Stimulated activated CD8-positive, alpha-beta memory T cell treated with anti-CD3 and anti-CD28 coated beads, Interleukin-12 subunit alpha, Interleukin-12 subunit beta, amount 100 ng/mL, for 4 hours (primary cell): ENCODE measurements at places on chromosomes 3 and 15.

DNA sequence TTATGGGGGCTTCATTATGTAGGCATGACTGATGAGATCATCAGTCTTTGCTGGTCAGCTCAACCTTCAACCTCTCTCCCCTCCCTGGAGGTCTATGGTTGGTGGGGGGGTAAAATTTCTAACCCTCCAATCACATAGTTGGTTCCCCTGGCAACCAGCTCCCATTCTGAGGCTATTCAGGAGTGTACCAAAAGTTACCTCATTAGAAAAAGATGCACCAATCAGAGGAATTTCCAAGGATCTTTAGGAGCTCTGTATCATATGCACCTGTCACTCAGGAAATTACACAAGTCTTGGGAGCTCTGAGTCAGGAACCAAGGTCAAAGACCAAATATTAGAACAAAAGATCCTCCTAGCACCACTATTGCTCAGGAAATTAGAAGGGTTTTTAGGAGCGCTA, 21.4 kb upstream of the LEO1 start:
- DNase-seq: no peak

DNA sequence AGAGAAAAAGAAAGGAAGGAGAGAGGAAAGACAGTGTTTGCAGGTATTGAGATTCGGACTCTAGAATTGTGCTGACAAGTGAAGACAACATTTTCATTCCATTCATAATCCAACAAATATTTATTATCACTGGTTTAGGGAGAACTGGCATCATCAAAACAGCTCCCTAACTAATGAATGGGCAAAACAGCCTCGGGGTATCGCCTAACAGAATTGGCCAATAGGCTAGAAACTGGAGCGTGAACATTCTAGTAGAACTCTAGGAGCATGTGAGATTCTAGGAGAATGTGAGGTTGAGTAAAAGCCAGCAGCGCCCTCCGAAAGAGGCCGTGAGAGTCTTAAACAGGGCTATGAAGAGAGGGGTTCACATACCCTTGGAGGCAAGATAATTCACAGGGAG, 221.8 kb upstream of the WNT5A start:
- no peak for DNase-seq

- no peak for DNase-seq
Measured at GRCh38 chr3:24446032-24446431, 48.6 kb downstream of the THRB start.

DNA sequence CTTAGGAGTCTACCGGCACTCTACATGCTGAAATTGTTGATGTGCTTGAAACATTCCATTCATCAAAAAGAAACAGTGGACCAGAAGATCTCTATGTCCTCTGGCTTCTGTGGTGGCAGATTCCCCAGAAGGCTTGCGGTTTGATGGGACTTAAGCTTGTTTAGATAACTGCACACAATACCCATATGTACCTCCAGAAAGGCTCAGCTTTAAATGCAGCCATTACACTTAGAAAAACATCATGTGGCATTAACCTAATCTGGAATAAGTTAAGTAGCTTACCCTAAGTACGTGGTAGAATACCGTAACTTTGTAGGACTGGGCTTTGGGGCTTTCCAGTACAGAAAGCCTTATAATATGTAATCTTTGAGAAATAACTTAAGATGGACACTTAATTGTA, 187.3 kb downstream of the RBMS3 start:
- DNase-seq: no peak
